ENCODE measurements at places on chromosomes 4 and X.
A peak's percentile ranks its signal among the peaks of the same experiment; 100 is the strongest.

DNA sequence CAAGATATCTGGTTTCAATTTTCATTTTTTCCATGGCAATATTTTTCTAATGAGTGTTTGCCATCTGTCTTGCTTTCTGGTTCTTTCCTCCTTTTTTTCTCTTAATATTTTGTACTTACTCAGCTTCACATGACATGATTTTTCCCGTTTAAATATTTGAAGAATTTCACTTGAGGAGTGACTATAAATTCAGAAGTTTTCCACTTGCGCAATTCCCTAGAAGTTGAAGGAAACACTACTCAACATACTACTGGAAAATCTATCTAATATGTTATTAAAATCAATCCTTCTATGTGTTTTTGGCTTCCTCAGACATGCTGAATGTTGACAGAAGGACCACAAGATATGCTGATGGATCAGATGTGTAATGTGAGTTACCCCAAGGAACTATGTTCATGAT is 36.8 kb upstream of the BANK1 start:
- peak; percentile 18 for DNase-seq

DNA sequence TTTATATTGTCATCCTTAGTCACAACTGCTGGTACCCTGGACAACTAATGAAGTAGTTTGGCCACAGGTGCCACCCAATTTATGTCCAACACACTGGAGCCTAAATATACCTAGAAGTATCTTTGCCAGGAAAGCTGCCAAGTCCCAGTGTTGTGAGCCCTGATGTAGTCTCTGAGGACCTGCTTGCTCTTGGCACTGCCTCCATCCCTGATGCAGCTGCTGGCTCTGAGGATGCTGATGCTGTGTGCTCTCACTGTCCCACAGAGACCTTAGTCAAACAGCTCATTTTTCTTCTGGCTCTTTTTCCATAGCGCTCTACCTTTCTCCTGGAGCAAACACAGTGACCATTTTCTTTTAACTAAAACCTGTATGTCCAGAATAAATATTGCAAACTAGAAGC is 1535.4 kb upstream of the ADGRL3 start:
- peak; percentile 20 for DNase-seq

GRCh38 chrX:69815063-69815462 is 199.2 kb downstream of the EDA start:
- no peak for DNase-seq

DNA sequence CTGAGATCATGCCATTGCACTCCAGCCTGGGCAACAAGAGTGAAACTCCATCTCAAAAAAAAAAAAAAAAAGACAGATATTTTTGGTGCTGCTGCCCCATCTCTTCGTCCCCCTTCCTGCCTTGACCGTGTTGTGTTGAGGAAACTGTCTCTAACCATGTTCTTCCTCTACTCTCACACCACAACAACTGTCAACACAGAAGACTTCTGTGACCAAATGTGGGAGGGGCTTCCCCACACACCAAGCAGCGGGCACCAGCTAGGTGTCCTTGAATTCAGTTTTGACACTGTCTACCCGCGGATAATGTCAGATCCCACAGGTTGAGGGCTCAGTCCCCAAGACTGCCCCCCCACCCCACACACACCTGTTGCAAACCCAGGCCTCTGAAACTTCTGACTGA is 104.7 kb upstream of the BCOR start:
- no peak for DNase-seq

DNA sequence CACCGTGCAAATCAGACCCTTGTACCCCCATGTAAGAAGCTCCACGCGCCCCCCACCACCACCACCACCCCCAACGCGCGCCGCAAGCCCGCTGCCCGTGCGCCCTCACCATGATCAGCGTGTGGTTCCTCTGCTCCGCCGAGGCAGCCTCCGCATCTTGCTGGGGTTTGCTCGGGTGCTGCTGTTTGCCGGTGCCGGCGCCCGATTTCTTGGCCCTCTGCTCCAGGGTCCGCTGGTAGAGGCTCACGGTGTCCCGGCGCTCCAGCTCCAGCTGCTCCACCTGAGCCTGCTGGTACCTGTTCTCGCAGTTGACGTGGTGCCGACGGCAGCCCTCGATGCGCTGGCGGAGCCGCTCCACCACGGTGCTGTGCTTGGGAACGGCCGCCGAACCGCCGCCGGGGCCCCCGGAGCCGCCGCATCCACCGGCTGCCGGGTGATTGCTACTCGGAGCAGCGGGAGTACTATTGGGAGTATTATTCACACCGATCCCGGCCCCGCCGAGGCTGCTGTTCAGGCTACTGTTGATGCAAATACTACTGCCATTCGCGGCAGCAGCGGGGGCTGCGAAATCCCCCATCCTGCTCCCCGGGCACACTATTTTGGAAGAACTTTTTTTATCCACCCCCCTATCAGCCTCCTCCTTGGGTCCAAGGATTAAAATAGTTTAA is 1.1 kb downstream of the MAML3 start:
- DNase-seq, result no peak

- DNase-seq, result no peak
Observed at GRCh38 chr4:152938237-152938947, 2.3 kb downstream of the FHDC1 start.

DNA sequence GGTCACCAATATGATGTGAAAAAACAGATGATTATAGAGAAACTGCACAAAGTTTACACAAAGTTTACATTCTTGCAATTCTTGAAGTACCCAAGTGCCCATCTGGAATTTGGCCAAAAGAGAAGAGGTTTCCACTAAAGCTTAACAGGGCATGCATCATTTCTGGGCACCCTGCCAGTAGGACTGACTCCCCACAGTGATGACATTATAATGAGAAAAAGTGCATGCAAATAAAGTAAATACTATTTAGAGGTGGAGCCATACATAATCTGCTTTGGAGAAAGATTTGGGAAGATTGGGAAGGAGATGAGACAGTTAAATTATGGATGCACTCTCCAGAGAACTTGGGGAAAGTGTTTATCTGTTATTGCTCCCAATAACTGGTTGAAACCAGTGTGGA is 93.7 kb upstream of the TRPC3 start:
- peak; percentile 2 for DNase-seq

DNA sequence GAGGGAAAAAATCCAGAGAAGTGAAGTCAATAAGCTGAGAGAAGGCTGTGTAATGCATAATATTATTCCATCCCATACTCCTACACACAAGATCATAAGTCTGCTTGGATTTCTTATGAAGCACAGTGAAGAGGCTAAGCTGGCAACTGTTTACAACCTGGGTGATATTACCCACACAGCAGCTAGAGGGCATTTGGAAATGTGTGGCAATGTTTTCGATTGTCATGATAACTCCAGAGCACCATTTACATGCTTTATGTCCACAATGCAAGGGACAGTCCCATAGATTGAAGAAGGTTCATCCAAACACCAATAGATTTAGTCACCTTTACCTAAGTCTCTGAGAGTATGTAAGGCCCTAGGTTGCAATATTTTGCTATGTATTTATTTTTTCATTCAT is 412.2 kb downstream of the PPP3CA start:
- DNase-seq, result no peak

- no peak for DNase-seq
Observed at GRCh38 chr4:46146993-46147392, 23.1 kb upstream of the GABRG1 start.

DNA sequence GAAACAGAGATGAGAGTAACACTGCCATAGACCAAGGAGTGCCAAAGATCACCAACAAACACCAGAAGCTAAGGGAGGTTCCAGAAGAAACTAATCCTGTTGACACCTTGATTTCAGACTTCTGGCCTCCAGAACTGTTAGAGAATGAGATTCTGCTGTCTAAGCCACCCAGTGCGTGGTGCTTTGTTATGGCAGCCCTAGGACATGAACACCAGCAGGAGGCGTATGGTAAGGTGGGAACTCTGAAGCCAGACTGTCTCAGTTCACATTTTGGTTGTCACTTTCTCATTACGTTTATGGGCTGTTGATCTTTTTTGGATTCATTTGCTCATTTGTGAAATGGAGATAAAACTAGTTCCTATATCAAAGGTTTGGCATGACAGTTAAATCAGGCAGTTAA is 142.9 kb downstream of the DCHS2 start:
- DNase-seq, result no peak

DNA sequence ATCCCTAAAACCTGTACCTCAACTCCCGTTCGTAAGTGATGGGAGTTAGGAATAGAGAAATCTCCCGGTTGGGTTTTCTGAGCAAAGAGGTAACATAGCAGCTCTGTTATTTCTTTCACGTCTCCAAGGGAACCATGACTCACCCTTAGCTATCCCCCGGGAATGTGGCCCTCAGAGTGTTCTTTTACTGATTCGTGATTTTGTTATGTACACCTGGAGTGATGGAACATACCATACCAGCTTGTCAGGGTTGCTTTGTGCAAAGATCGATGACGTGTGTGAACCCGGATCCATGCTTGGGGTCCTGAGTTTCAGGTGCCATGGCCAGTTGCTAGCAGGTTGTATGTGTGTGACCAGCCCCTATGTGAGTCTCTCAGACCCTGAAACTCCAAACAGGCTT is 52.6 kb downstream of the HPRT1 start:
- no peak for DNase-seq

GRCh38 chrX:136608295-136608933 is 39.5 kb upstream of the CD40LG start:
- peak; percentile 6 for DNase-seq

DNA sequence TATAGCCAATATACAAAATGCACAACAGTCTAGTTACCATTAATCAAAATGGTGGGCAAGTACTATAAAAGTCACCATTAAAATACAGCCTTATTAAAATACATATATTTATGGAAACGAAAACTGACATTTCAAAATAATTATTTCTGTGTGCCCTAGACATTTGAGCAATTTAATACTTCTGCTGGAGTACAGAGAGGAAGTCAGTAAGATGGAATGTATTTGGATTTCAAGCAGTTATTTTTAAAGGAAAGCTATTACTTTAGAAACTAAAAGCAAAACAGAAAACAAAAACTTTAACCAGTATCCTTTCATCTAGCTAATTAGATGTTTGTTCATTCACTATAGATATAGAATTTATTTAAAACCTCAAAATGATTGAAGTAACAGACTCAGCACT is 37.8 kb upstream of the TLR2 start:
- no peak for DNase-seq

DNA sequence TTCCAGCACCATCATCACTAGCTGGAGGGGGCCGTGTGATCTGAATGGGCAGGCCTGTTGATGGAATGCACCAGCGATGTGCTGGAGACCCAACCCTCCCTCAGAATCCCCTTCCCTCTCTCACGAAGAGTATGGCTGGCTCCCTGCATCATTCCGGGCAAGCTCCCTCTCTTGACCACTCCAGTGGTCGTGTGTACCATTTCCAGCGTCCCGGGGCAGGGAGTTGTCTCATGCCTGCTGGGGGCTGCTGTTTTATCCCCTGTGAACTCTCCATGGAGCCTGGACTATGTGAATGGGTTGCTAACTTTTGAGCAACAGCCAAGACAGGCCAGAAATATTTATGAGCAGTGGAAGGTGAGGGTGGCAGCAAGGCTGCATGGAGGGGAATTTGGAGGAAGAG is 8.1 kb downstream of the CSAG1 start:
- no peak for DNase-seq

- DNase-seq, result no peak
Observed at GRCh38 chrX:1306909-1307625, 29.5 kb upstream of the IL3RA start.

- no peak for DNase-seq
Observed at GRCh38 chrX:147910607-147911006, 1.1 kb upstream of the FMR1 start.

DNA sequence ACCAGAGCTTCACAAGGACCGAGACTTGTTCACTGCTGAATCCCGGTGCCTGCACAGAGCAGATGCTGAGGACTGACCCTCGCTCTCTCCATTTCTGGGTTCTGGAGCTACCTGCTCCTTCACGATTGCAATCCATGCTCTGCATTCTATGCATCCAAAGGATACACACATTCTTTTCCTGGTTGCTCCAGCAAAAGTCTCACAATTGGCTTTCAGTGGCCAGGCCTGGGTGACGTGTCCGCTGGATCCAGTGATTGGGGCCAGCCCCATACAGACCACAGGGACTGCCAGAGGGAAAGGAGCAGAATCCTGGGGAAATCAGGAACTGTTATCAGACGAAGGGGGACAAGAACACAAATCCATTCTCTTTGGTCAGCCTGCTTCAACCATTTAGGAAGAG is 14.9 kb upstream of the CDKN2AIP start:
- no peak for DNase-seq

DNA sequence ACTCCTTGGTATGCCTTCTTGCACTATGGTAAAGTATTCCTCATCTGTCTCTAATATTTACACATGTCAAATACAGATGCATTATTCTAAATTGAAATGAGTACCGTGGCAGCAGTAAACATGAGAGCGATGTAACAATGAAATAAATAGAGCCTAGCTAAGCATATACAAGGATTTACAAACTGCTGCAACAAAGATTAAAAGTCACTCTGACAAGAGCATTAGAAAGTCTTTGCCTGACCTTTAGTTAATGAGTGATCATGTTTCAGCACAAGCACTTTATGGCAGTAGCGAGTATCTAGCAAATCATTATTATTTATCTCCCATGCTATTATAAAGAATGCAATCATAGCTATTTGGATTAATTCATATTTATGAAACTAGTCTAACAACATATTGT is 547.0 kb upstream of the NDST4 start:
- DNase-seq, result no peak

DNA sequence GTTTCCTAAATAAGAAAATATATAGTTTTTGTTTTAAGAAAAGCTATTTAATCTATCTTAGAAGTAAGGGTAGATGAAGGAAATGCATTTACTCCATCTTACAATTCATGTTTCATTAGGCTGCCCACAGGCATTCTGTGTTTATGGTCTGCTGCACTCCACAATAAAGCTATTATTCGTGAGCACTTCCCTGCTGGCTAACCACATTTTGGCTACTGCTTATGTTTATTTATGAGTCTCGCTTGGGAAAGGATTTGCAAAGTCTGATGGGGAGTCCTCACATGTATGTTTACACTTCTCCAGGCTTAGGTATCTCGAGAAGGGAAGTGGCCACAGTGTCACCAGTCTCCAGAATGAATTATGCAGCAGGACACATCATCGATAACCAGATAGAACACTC is 260.8 kb upstream of the VCX start:
- DNase-seq, result no peak

DNA sequence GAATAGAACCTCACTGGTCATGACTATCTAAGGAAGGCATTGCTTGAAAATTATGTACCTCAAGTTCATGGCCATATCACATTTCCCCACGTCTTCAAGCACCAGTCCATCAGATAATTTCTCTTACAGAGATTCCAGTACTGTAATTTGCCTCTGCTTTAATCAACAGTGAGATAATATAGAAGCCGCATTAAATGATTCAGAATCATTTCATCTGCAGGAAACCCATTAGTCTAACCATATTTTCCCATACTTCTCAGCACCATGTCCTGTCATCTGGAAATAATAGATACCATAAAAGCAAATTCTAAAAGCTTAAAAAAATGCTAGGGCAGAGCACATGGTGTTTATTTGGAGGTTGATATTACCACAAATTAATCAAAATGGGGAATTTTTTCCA is 310.3 kb upstream of the SLIT2 start:
- peak; percentile 28 for DNase-seq

DNA sequence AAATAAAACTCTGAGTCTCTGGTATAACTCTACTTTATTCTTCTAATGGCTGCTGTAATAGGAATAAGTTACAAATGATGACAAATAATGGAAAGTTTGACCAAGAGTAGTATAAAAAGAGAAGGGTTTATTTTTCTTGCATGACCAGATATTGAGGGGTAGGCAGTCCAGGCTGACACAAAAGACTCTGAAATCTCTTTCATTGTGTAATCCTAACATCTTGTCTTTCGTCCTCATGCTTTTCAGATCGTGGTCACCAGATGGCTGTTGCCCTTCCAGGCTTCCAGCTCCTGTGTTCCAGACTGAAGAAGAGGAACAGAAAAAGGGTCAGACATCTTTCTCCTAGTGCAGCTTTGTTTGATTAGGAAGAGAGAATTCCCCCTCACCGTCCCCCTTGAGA is 176.9 kb upstream of the GK2 start:
- no peak for DNase-seq
